ENCODE measurements at places on chromosomes 1 and 21. TPM values are rescaled to one million over a fixed set of nuclear protein-coding genes. Genes with fewer than 3 reads are reported as not detected.
A peak's percentile ranks its signal among the peaks of the same experiment; 100 is the strongest.

GRCh38 chr1:235513495-235514366 is 9.5 kb upstream of the B3GALNT2 start:
- peak; percentile 73 for DNase-seq

DNA sequence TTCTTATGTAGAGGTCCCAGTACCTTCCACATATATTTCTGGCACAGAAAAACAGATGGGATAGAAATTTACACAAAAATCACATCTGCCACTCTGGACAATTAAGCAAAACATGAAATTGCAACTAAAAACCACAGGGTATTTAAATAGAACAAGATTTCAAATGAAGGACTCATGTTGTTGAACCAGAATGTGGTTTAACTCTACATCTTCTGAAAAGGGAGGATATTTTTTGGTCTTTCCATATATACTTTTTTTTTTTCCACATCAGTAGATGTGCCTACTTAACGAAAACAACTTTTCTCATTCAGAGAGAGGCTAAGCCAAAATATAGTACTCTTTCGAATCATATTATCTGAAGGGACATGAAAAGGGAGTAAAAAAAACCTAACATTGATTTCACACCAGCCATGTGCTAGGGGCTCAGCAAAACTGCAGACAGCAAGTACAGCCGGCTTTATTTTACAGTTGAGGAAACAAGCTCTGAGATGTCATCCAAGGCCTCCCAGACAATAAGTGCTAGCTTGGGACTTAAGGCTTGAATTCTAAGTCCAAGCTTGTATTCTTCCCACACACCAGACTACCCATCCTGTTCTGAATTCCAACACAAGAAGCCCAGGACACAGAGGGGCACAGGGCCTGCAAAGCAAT is 208.9 kb downstream of the PBX1 start:
- DNase-seq = peak; percentile 32

- DNase-seq = no peak
These were observed 554 bp upstream of the SLC39A1 start for GRCh38 chr1:153963850-153964331.

GRCh38 chr21:33569991-33570390 is 18.5 kb downstream of the DONSON start:
- DNase-seq = no peak

DNA sequence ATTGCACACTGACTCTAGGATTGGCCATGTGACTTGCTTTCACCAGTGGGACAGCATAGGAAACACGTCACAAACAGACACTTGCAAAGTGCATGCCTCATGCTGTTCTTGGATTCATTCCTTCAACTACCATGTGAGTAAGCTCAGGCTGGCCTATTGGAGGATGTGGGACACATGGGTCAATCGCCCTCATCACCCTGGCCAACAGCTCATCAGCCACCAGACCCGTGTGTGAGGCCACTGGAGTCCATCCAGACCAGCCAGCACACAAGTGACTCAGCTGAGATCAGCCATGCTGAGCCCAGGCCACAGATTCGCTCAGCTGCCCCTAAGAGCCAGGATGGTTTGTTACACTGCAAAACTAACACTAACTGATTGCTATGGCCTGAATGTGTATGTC is 216.1 kb upstream of the GRIK3 start:
- DNase-seq = peak; percentile 13

PRR9 gene
- total RNA-seq = not detected

SLC2A5 gene
- total RNA-seq = not detected

All from IMR-90 (cell line).